AG08395 (cell line): ENCODE measurements at places on chromosomes 4 and X.
A peak's percentile ranks its signal among the peaks of the same experiment; 100 is the strongest.

- DNase-seq = no peak
Measured at GRCh38 chr4:73902817-73903547, 33.8 kb downstream of the CXCL1 start.

GRCh38 chr4:83361416-83362103, 26.9 kb upstream of the HPSE start:
- DNase-seq = no peak

- no peak for DNase-seq
Measured at GRCh38 chrX:9635368-9635767, 130.3 kb downstream of the GPR143 start.

GRCh38 chr4:109368661-109369060, 65.0 kb upstream of the SEC24B start:
- no peak for DNase-seq

GRCh38 chrX:139801397-139801813, 93.4 kb upstream of the MCF2 start:
- no peak for DNase-seq

- no peak for DNase-seq
Measured at GRCh38 chrX:120560405-120560841, 339 bp downstream of the CUL4B start.

DNA sequence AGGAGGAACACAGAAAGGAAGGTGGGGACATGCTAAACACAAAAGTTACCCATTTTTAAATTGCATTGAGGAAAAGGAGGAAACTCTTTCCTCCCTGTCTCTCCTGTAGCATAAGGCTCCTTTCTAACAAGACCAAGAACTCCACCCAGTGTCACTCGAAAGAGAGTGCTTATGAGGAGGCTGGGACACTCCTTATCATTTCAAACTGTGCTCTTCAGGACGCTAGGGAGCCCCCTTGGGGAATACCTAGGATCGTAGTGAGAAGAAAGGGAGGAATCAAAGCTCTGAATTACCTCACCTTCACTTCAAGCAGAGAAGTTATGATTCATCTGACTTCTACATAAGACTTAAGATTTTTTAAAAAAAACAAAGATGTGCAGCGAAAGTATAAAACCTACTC, 65.5 kb downstream of the F9 start:
- DNase-seq = no peak

- DNase-seq = peak; percentile 12
Measured at GRCh38 chrX:129478516-129478915, 44.8 kb downstream of the SMARCA1 start.

- DNase-seq = no peak
Measured at GRCh38 chrX:2457289-2458133, 43.3 kb downstream of the DHRSX start.
